NCI-H1436 (cell line): ENCODE measurements at places on chromosomes 7 and 10.

- no peak for DNase-seq
These were observed 121.0 kb downstream of the HIP1 start for GRCh38 chr7:75617634-75618234.

- DNase-seq: peak; percentile 4
These were observed 138.2 kb upstream of the TMEM229A start for GRCh38 chr7:124171068-124171467.

- DNase-seq: no peak
These were observed 884 bp upstream of the GSTO1 start for GRCh38 chr10:104253606-104254410.

GRCh38 chr10:124602646-124603365, 141.2 kb downstream of the LHPP start:
- no peak for DNase-seq
